ENCODE measurements at places on chromosomes 5 and 9. TPM values are rescaled to one million over a fixed set of nuclear protein-coding genes. Genes with fewer than 3 reads are reported as not detected.

ABO gene
- not detected for total RNA-seq

GLIPR2 gene
- 36.3 TPM for total RNA-seq

CTNNA1 gene
- 434 TPM for total RNA-seq

FOXD4L3 gene
- total RNA-seq: 0.39 TPM

DIPK1B gene
- not detected for total RNA-seq

DEPDC1B gene
- total RNA-seq: 3.9 TPM

TMEM215 gene
- total RNA-seq: not detected

FAM81B gene
- total RNA-seq: not detected

KLF9 gene
- 35.5 TPM for total RNA-seq

ACTBL2 gene
- 2.7 TPM for total RNA-seq

SERF1A gene
- total RNA-seq: 7.1 TPM

PKD2L2 gene
- total RNA-seq: 0.11 TPM

NTRK2 gene
- 0.87 TPM for total RNA-seq

MARCHF3 gene
- total RNA-seq: 16.1 TPM

SLCO6A1 gene
- not detected for total RNA-seq

ZNG1F gene
- 7.5 TPM for total RNA-seq

C6 gene
- under 0.01 TPM for total RNA-seq

PCDHGA10 gene
- 4.4 TPM for total RNA-seq

ABL1 gene
- total RNA-seq: 44.8 TPM

TERT gene
- not detected for total RNA-seq

TJP2 gene
- 221 TPM for total RNA-seq

PRR16 gene
- 36.1 TPM for total RNA-seq

NFIL3 gene
- 40.4 TPM for total RNA-seq

ZBED3 gene
- total RNA-seq: under 0.01 TPM

SHOC1 gene
- total RNA-seq: not detected

LCN15 gene
- total RNA-seq: not detected

FBP1 gene
- total RNA-seq: not detected

MCCC2 gene
- 16.5 TPM for total RNA-seq

MLANA gene
- total RNA-seq: not detected

ELOVL7 gene
- 1.5 TPM for total RNA-seq

N4BP3 gene
- 0.39 TPM for total RNA-seq

ERAP2 gene
- 7.1 TPM for total RNA-seq

CARTPT gene
- total RNA-seq: not detected

POLK gene
- total RNA-seq: 23.7 TPM

FBLL1 gene
- total RNA-seq: 0.79 TPM

ALDH1A1 gene
- not detected for total RNA-seq

MAML1 gene
- 11.0 TPM for total RNA-seq

BARX1 gene
- total RNA-seq: 0.39 TPM

EQTN gene
- 0.22 TPM for total RNA-seq

PMPCA gene
- 43.3 TPM for total RNA-seq

AK8 gene
- total RNA-seq: 0.22 TPM

NME5 gene
- 0.43 TPM for total RNA-seq

CCL27 gene
- not detected for total RNA-seq

CDK5RAP2 gene
- 43.5 TPM for total RNA-seq

SPOCK1 gene
- total RNA-seq: 1.6 TPM

DNM1 gene
- 5.6 TPM for total RNA-seq

C5orf58 gene
- not detected for total RNA-seq

ANKRD31 gene
- total RNA-seq: 0.43 TPM

TMEM174 gene
- not detected for total RNA-seq

F12 gene
- 7.9 TPM for total RNA-seq

NEUROG1 gene
- not detected for total RNA-seq

WDR38 gene
- not detected for total RNA-seq

ZDHHC11 gene
- 5.1 TPM for total RNA-seq

MAMDC2 gene
- total RNA-seq: 19.7 TPM

CREB3 gene
- total RNA-seq: 56.1 TPM

STPG3 gene
- total RNA-seq: not detected

NUTM2G gene
- not detected for total RNA-seq

SV2C gene
- total RNA-seq: not detected
